ENCODE measurements at places on chromosomes 2 and 18.

- DNase-seq = no peak
Measured at GRCh38 chr18:23981369-23981980, 33.1 kb upstream of the TTC39C start.

DNA sequence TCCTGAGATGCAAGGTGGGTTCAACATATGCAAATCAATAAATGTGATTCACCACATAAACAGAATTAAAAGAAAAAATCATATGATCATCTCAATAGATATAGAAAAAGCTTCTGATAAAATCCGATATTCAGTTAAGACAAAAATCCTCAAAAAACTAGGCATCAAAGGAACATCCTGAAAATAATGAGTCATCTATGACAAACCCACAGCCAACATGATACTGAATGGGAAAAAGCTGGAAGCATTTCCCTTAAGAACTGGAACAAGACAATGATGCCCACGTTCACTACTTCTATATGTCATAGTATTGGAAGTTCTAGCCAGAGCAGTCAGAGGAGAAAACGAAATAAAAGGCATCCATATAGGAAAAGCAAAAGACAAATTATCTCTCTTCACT, 80.4 kb downstream of the MYO3B start:
- DNase-seq = no peak

DNA sequence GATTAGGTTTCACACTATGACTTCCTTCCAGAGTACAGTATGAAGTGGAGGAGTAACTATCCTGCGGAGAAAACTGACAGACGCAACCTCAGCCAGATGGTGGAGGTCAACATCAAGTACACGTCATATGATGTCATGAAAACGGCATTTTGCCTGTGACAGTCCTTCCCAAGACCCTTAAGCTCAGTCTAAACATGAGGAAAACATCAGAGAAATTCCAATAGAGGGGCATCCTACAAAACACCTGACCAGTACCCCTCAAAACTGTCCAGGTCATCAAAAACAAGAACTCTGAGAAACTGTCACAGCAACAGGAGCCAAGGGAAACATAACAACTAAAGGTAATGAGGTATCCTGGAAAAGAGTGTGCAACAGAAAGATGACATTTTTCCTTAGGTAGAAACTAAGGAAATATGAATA, 1.7 kb downstream of the RNU4ATAC start:
- DNase-seq = no peak

GRCh38 chr18:26656944-26657536, 108.7 kb upstream of the KCTD1 start:
- DNase-seq = peak; percentile 73

DNA sequence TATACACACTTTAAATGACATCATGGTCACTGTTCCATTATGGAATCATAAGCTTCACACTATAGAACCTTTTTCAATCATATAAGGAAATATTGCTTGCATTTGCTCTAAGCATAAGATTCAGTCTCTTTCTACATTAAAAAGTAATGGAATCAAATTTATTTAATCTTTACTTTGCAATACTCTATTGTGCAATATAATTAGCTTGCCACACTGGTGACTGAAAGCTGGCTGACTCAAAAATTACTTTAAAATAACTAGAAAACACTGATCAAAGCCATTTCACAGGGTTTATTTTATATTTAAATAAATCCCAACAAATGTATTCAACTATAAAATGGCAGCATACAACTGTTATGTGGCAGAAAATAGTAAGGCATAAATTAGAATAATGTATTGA, 13.2 kb upstream of the ORC2 start:
- no peak for DNase-seq

- no peak for DNase-seq
Measured at GRCh38 chr18:29154196-29154757, 977.3 kb upstream of the CDH2 start.

DNA sequence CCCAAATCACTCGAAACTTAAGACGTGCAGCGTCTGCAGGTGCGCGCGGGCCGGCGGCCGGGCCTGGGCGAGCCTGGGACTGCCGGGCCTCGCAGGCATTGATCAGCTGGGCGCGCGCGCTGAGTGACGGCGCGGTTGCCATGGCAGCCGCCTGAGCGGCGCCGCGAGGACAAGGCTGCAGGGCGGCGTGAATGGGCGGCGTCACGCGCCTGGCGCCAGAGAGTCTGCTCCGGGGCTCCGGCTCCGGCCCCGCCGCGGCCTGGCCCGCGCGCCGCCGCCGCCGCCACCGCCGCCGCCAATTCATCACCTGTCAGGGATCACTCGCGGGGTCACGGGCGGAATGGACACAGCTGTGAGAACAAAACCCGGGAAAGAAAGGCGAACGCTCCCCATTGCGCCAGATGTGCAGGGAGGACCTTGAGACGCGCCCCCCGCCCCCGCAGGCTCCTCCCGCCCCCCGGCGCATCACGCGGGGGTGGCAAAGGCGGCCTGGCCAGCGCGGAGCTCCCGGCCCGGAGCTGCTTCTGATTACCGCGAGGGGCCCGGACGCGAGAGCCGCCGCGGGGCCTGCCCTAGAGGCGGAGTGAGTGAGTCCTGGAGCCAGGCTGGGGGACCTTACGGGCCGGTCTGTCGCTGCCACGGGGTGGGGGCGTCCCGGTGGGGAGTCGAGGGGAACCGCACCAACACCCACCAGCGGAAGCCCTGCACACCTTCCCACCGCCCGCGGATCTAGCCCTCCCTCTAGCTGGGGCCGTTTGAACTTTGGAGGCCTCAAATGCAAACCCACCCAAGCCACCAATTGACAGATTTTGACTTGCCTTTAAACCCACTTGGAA, 2.9 kb upstream of the ID2 start:
- peak; percentile 86 for DNase-seq

GRCh38 chr2:156192468-156192867, 140.1 kb downstream of the NR4A2 start:
- DNase-seq = no peak

- DNase-seq = no peak
Measured at GRCh38 chr2:168529054-168529833, 73.2 kb downstream of the CERS6 start.

DNA sequence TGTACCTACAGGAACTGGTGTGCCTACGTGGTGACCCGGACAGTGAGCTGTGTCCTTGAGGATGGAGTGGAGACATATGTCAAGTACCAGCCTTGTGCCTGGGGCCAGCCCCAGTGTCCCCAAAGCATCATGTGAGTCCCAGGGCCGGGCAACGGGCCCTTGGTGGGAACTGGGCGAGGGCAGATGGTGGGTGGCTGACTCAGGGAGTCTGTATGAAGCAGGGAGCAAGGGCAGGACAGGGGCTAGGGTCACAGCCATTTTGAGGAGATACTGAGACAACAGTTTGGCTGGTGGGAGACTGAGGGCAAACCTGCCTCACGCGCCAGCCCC, 1.7 kb downstream of the EMILIN1 start:
- DNase-seq = no peak

- no peak for DNase-seq
Measured at GRCh38 chr2:72278046-72278445, 130.4 kb upstream of the CYP26B1 start.

DNA sequence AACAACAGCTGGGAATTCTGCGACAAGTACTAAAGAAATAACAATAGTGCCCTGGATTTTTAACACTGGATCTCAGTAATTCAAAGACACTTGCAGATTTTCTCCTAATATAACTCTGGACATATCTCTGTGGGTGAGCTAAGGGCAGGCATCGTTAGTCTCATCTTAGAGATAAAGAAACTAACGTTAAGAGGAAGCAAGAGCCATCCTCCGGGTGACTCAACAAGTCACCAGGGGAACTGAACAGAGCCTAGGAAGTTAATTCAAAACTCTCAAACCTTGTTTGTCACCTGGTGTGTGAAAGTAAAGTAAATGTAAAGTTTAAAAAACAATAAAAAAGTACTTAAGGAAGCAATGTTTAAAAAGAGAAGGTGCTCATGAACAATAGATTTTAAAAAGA, 41.6 kb upstream of the NRP2 start:
- DNase-seq = no peak

DNA sequence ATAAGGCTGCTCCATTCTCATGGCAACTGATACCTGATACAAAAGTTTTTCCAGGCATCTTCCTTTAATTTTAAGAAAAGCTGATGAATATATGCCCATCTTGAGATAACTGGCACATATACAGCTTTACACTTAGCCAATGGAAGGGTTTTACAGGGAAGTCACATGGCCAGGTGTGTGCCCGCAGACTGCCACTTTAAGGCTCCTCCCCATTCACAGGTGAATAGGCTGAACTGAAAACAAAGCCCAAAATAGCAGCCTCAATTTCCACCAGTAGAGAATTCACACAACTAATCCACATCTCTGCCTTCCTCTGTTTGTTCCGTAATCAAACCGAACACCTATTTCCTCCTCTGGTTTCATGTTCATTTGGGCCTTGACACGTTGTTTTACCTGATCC, 9.8 kb upstream of the ME2 start:
- no peak for DNase-seq

DNA sequence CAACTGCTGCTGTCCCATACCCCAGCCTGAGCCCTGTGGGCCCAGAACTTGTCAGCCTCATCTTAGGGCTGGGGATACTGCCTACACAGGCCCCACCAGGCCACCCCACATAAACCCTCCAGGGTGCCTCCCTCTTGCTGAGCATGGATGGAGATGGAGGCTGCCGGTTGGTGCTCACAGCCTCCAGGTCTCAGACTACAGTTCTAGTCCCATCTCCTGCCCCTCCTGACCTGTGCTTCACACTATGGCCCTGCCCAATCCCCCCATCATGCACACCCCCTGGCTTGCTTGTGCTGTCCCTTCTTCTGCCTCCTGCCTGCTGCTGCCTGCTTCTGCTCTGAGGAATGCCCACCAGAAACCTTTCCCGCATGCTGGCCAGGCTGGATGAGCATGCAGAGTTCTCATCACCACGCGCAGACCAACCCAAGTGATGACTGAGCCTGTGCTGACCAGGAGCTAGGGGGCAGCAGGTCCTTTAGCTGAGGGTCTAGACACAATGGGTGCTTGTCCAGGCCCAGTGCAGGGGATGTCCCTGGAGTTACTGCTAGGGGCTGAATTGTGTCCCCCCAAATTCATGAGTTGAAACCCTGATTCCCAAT, 138.4 kb upstream of the HS6ST1 start:
- no peak for DNase-seq

- DNase-seq = no peak
Measured at GRCh38 chr2:86392873-86393518, 48.2 kb upstream of the KDM3A start.

DNA sequence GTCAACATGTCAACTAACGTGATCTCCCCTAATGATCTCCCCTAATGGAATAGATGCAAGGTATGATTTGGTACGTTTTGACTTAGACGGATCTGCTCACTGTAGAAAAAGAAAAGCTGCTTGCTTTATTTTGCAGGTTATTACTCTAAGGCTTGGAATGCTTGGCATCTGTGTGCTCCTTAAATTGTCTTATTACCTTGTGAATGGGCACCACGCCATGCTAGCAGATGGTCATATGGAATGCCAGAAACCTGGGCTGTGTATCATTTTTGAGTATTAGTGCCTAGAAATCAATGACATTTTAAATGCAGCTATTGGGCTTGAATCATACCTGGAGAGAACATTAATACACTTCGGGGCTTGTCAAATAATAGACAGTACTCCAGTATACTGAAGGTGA, 16.5 kb upstream of the FIGN start:
- no peak for DNase-seq

DNA sequence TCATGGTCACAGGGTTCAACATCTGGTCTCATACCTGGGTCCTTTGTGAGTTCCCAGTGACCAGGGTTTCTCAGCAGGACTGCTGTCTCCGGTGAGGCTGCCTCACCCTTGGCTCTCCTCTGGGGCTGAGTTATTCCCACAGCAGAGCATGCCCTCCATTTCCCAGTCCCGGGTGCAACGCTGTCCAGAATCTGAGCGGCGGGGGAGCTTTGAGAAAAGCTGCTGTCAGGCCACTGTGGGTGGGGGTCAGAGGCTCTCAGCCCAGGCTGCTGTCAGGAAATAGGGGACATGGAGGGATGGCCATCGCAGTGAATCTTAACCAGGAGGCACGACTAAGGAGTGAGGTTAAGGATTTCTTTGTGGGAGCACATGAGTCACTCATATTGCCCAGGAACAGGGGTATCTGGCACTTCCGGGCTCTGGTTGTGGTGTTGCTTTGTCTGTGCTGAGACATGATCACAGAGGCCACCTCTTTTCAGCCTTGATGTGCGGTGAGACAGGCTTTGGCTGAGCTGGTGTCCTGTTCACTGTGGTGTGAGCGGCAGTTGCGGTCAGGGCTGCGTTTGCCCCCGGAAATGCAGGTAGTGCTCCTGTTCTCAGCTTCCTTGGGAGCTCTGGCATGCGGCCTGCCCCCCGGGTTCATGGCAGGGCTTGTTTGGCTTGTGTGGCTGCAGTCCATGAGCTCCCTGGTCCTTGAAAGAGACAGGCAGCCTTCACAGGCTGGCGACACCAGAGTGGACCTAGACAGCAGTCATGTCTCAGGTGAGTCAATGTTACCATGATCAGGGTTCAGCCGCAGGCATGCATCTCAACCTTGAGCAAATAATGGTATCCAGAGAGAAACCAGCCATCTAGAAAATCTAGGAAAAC, 310.7 kb upstream of the MYT1L start:
- DNase-seq = no peak

DNA sequence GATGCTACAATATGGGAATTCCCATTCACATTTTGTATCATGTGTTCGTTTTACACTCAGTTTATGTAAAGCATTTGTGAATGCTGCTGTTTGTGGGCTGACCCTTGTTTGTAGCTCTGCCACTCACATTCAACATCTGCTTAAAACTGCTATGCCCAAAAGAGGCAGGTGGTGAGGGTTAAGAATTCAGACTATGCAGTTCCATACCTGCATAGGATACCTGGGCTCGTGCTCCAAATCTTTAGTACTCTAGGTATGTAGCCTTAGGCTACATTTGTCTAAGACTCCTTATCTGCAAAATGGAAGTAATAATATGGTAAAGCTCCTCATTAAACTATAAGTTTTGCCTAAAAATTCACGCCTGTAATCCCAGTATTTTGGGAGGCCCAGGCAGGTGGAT, 199.5 kb downstream of the GPD2 start:
- DNase-seq = no peak

GRCh38 chr2:137228566-137228965, 463.2 kb downstream of the THSD7B start:
- DNase-seq = no peak

DNA sequence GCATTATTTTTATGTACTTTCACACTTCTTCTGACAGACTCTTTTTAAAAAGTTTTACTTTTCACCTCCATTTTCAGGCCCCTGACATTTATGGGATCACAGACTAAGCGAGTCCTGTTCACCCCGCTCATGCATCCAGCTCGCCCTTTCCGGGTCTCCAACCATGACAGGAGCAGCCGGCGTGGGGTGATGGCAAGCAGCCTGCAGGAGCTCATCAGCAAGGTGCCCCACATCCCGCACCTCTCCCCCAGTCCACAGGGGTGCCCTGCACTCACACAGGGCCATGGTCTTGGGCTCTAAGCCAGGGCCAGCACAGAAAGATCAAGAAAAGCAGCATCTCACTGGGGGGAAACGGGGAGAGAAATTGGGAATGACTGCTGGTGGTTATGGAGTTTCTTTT, 8.6 kb downstream of the CIDEA start:
- DNase-seq = no peak

Measured in hippocampal formation (tissue), 2 donors.